Stimulated activated CD4-positive, alpha-beta T cell treated with anti-CD3 and anti-CD28 coated beads, Interleukin-4, amount 100 ng/mL, for 48 hours (primary cell): ENCODE measurements at places on chromosomes 2 and 18.

DNA sequence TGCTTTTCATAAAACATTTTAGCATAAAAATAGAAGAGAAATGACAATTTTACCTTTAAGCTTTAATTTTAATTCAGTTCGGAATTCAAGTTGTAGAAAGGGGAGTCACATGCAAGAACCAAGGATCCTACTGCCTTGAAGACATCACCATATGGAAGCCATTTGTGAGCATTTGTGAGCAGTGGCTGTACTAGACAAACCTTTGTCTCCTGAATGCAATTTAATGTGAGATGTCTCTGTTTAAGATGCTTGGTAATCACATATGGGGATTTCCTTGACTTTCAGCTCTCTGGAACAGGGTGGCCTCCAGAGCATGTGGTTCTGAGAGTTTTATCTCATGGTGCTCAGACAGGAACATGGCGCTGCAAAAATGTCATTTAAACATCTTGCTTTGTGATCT lies 421.8 kb downstream of the NYAP2 start:
- DNase-seq = no peak

GRCh38 chr18:63422864-63423304 lies 608 bp upstream of the VPS4B start:
- DNase-seq = peak; percentile 41

DNA sequence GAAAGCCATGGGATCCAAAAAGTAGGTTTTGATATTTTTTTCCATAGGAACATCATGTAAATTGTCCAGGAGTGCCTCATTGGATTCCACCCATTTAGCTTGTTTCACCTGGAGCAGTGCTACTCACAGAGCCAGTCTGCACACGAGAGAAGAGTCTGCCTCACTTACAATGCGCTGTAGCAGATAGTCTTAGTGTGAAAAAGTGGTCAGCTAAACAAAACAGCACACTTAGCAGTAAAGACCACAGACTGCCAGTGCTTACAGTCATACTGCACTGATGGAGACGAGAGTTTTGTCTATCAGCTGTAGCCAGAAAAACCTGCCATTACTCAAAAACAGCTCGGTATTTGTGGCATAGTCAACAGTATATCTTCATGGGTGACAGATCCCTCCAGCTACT lies 113.5 kb upstream of the LDLRAD4 start:
- no peak for DNase-seq

DNA sequence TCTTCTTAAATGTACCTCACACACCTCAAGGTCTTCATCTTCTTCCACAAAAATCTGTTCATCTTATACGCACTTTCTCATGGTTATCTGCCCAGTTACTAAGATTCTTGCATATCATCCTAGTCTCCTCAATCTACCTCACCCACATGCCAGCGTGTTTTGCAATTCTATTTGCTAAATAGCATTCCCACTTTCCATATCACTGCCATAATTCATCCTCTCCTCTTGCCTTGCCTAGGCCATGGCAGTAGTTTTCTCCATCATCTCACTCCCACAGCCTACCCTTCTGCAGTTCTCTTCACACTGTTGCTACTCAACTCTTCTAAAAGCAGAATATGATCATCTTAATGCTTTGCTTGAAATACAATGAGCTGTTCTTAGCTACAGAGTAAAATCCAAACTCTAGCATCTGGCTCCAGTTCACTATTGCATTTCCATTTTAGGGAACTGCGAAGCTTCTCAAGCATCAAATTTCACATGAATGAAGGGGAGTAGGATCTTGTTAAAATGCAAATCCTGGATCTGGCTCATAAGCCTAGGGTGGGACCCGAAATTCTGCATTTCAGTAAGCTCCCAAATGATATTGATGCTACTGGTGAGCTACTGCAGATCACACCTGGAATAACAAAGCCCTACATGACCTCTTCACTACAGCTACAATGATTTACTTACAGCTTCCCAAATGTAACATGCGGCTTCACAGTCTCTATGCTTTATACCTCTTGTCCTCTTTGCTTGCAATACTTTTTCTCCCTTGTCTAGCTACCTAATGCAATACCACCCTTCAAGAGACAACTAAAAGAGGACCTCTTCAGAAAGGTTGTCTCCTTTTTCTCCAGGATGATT lies 293.9 kb downstream of the SATB2 start:
- no peak for DNase-seq
